ENCODE measurements at places on chromosomes 2 and 18.

DNA sequence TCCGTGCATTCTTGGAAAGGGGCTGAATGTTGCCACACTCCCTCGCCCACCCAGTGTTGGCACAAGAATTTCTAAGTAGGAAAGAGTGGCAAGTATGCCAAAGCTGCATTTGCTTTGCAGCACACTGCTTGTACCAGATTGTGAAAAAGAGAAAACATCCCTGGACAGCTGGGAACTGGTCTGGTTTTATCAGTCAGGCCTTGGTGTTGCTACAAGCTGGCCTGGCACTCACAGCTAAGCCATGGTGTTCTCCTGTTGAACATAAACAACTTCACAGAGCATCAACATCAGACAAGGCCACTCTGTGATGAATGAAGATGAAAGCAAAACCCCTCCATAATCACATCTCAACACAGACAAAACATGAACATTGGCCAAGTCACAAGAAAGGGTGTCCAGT lies 4.2 kb upstream of the TRABD2A start:
- DNase-seq, result no peak

DNA sequence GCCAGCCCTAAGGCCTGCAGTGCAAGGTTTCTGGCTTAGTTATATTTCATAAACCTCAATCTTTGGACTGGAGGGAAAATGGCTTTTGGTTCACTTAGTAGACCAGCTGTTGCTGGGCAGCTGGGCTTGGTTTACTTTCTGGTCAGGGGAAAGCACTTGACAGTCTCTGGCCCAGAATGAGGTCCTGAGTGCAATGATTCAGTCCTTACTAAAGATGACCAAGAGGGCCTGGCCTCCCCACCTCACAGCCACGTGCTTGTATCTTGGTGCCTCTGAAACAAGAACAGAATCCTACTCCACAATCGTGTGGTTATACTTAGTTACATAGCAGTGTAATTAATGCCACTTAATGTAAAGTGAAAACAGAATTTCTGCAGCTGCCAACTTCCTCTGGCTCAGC lies 325.5 kb upstream of the MEIS1 start:
- DNase-seq, result no peak

DNA sequence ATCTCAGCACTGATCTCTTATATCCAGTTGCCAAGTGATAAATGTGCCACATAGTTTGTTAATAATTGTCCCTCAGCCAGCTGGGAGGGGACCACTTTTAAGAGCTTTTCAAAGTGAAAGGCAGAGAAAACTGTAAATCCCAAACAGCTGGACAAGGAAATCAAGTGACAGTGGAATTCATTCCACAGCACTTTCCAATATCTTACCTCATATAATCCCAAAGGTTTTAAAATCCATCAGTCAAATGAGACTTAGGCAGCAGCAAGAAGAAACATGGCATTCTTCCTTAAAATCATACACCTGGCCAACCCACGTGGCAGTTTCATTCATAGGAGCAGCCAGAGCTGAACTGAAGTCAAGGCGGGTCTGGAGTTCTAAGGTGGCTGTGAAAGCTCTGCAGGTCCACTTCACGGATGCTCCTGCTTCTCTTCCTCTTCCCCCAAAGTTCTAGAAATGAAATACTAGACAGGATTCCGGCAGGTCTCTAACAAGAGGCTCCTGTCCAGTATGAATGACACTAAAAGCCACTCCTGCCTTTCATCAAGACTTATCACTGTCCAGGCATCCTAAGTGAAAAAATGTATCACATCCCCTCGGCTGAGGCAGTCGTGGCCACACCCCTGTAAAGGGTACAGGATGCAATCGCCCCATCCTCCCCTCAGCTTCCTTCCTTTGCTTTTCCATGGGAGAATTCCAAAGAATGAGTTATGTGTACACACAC lies 190.4 kb upstream of the STK17B start:
- no peak for DNase-seq

DNA sequence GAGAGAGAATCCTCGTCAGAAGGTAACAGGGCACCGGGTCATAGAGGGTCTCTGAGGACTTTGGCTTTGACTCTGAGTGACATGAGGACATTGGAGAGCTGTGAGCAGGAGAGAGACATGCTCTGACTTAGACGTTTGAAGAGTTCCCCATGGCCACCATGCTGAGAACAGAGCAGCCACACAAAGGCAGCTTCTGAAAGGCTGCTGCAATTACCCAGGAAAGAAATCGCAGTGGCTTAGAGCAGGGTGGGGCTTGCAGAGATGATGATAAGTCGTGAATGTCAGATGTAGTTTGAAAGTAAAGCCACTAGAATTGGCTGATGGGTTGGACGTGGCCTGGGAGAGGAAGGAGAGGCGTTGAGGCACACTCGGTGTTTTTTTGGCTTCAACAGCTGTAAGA lies 79.0 kb downstream of the ZCCHC2 start:
- no peak for DNase-seq

- DNase-seq, result no peak
These were observed 110.4 kb upstream of the GULP1 start for GRCh38 chr2:188181067-188181838.

GRCh38 chr18:7038330-7038851 lies 79.2 kb downstream of the LAMA1 start:
- no peak for DNase-seq

DNA sequence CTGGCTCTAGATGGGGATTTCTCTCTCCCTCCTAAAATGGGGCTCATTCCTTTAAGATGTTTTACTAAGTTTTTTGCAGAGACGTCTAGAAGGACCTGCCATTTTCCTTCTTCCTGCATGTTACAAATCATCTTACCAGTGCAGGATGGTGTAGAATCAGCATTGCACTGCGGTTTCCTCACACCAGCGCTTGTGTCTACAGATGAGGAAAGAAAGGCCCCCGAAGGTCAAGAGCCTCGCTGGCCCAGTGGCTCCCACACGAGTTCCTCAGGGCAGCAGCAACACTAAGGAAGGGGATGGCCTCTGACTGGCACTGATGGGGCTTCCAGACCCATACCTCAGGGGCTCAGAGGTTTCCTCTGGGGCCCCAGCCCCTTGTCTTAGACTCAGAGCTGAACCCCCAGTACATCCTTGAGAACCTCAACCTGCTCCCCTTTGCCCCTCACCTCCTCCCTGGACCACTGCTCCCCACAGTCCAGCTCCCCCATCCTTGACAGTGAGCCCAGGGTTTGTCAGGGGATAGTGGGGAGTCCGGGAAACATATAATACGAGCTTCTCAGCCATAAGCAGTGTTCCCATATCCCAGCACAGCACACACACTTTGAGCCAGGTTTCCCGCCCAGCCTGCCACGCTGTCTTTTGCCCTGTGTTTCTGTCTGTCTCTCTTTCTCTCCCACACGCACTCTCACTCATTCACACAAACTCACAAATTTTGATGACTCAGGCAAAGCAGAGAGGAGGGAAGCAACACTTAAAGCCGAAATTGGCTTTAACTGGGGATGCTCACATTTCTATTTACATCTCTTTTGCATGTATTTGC lies 29.4 kb downstream of the ZFP36L2 start:
- no peak for DNase-seq

DNA sequence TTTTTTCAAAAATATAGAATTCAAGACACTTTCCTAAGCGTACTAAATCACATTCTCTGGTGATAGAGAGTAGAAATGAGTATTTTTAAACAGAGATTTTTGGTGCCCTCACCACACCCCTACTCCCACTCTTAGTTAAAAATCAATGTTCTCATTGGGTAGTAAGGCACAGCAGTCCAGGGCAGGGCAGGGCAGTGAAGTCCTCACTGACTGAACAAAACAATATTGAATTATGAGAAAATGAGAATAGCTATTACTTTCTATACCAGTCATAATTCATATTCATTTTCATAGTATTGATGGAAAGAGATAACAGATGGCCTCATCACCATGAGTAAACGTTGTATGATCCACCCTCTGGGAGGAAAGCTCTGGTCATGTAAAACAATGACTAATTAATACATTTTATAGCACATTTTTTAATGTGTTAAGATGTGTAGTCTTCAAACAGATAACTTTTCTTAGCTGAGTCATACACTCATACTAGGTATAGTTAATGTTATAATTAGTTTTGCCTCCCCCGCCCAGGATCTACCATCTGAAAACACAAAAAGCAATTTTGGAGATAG lies 686.1 kb downstream of the KCNJ3 start:
- no peak for DNase-seq

GRCh38 chr2:17520761-17521160 lies 2.5 kb upstream of the RAD51AP2 start:
- no peak for DNase-seq

GRCh38 chr18:79797518-79798345 lies at the start of gene KCNG2:
KCNG2 (plus strand) TSS chr18:79797938; CDS start chr18:79863668, 65,730 bp downstream.
- no peak for DNase-seq

DNA sequence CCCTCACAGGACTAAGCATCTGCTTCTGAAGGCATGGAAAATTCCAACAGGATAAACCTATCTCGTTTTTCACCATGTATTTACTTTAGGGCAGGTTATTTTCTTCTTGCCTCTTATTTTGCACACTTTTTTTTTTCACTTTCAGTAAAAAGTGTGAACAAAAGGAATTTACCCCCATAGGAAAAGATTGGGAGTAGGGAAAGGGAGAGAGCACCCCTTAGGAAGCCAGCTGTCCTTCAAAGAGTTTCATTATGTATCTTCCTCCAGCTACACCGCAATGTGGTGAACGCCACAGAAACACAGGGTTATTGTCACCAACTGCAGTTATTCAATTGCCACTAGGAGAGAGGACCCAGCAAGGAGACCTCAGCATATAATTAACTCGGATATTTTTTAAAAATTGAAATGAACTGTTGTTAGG lies 286.2 kb upstream of the VRK2 start:
- no peak for DNase-seq

DNA sequence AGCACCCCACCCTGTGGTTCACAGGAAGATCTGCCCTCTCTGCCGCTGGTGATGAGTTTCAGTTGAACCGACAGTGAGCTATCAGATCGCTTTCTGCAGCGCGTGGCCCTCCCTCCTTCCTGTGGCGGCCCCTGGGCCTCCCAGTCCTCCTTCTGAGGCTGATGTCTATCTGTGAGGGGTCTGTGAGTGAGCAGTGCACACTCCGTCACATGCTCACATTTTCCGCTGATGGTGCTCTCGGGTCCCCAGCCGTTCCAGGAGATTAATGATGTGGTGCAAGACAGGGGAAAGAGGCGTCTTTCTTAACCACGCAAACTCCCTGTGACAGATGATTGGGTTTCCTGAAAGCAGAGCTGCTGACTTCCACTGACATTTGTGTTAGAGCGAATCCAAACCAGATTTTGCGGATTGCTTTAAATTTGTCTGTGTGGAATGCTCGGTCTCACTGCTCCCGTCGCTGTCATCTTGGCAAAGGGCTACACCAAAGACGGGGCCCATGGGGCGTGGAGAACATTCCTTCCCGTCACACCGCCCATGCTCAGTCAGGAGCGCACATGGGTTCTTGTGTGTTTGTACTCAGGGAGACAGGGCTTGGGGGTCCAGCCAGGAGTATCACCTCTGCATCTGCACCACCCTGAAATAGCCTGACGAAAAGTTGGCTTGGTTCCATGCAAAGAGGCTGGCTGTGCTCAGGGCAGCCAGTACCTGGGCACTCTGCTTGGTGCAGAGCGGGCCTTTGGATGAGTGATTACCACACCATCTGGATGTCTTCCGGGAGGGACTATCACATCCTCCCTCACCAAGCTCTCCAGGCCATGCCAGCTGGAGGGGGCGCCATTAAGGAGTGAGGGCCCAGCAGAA lies 154.7 kb upstream of the HS6ST1 start:
- no peak for DNase-seq

GRCh38 chr18:49892148-49892924 lies 79.0 kb upstream of the ACAA2 start:
- no peak for DNase-seq

DNA sequence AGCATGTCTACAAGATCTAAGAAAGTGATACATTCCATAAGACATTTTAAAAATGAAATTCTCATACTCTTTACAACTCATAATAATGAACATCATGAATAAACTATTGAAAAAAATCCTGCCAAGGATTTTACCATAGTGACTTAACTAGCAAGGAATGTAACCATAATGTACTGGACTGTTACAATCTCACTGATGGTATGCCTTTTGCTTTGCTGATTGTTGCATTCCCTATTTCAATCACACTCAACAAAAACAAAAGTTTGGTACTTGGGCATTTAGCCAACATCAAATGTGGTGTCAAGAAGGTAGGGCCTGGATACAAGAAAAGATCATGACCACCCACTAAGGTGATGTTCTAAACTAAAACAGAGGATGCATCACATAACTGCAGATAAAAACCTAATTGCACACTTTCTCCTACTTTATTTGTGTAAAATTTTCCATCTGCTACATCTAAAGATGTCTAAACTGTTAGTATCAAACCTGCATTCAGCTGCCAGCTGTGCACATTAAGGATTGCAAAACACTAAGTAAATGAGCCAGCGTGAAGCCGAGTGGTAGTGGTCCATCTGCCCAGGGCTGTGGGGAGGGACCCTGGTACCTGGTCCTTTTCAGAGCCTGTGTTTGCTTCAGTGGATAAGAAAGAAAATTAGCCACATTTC lies 564.4 kb downstream of the ZEB2 start:
- no peak for DNase-seq

GRCh38 chr2:138708682-138709241 lies 71.4 kb downstream of the NXPH2 start:
- DNase-seq, result no peak

DNA sequence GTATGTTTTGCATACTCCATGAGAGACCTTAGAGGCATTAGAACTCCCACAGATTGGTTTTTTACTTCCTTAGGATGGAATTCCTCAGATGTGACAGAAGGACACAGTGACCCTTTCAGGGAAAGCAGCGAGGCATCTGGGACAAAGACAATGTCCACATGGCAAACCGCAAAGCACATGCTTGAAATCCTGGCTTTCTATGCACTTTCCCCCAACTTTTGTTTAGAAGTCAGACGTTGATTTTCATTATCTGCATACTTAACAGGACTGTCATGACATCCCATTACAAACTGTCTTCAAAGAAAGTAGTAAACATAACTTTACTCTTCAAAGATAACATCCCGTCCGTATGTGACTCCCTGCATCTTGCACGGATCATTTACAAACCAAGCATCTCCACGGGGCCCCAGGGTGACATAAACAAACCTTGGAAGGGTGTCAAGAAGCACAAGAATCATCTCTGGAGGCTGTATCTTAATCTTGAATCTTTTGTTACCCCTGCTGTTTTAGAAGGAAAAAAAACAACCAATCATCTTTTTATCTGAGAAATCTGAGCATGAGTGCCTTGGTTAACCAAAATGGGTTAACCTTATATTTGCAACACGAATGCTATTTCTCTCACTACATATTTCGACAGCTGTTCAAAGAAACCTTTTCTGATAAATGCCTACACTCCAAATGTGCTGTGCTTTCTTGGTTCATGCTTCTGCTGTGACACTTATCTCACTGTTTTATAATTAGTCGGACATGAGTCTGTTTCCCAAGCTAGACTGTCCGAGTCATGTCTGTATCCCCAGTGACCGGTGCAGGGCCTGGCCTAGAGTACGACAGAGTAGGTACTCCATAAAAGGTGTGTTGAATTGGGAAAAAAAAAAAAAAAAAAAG lies 90.8 kb downstream of the CCBE1 start:
- no peak for DNase-seq

- no peak for DNase-seq
These were observed 295.0 kb upstream of the SPRED2 start for GRCh38 chr2:65727381-65727780.

- no peak for DNase-seq
These were observed 379.0 kb upstream of the NETO1 start for GRCh38 chr18:73246763-73247162.

- no peak for DNase-seq
These were observed 160.6 kb upstream of the RMP24 start for GRCh38 chr18:35811896-35812295.
